Activated CD8-positive, alpha-beta memory T cell treated with anti-CD3 and anti-CD28 coated beads for 1 hour (primary cell): ENCODE measurements at places on chromosomes 2 and 18.

GRCh38 chr2:132676999-132677398 lies 7.0 kb upstream of the LYPD1 start:
- no peak for DNase-seq

- no peak for DNase-seq
Observed at GRCh38 chr2:213315168-213315876, 31.1 kb downstream of the SPAG16 start.

- no peak for DNase-seq
Observed at GRCh38 chr18:48852292-48852691, 98.5 kb downstream of the SMAD7 start.

DNA sequence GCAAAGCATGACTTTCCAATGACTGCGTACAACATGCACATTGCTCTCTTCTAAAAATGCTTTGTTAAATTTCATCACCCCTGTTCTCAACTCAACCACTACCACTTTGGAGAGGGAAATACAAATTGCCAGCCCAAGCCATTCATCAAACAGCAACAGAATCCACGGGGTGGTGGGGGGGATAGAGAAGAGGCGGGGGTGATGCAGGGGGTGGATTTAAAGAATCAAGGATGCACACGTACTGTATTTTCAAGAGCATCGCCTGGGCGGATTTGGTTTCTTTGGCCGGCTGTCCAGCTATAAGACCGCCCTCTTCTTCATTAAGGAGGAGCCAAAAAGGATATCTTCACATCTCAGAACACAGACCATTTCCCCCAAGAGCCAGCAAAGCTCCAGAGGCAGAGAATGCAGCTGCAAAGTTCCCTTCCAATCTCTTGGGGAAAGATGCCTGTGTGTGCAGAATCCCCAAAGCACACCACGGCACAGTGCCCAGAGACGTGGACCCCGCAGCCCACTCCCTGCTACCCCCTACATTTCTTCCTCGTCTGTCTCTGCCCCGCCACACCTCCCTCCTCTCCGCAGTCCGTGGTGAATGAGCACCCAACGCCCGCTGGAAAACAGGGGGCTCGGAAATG lies 977 bp downstream of the SLC8A1 start:
- no peak for DNase-seq

GRCh38 chr2:230575642-230576324 lies 136.9 kb upstream of the CAB39 start:
- peak; percentile 32 for DNase-seq

DNA sequence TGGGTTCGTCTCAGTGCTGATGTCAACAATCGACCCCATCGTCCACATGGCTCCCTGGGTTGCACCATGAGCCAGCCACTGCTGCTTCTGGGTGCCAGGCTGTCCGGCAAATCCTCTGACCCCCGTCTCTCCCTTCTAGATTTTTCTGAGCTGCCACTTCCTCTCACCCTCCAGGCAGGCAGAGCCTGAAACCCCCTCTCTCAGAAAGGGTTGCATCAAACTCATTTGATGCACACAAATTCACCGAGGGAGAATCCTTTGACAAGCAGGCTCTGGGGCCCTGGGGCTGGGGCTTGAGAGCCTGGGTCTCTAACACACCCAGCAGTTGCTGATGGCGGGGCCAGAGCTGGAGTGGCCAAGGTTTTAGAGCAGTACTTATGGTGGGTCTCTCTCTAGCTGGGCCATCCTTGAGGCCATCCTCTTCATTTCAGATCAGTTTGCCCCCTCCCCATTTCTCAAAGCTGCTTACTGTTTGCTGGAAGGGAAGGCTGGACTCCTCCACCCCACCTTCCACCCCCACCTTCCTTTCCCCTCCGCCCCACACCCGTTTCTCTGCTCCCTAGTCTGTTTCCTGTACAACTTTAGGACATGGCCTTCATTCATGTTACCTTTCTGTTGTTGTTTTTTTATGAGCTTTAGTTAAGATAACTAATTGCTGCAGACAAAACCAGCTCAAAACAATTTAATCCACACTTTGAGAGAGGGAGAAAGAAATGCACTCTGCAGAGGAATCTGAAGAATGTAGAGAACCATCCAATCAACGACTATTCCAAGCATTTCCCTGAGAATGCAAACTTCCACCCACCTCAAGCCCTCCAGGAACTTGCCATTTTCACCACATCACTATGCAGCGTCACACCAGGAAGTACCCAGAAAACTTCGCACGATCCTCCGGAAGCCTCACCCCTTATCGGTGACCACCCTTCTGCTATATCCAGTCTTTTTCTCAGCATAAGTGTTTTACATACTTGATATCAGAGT lies 69.5 kb downstream of the ARL4C start:
- DNase-seq = no peak

- no peak for DNase-seq
Observed at GRCh38 chr2:114025030-114025429, 135.1 kb downstream of the ACTR3 start.

- no peak for DNase-seq
Observed at GRCh38 chr18:22168360-22168921, 948 bp upstream of the GATA6 start.

DNA sequence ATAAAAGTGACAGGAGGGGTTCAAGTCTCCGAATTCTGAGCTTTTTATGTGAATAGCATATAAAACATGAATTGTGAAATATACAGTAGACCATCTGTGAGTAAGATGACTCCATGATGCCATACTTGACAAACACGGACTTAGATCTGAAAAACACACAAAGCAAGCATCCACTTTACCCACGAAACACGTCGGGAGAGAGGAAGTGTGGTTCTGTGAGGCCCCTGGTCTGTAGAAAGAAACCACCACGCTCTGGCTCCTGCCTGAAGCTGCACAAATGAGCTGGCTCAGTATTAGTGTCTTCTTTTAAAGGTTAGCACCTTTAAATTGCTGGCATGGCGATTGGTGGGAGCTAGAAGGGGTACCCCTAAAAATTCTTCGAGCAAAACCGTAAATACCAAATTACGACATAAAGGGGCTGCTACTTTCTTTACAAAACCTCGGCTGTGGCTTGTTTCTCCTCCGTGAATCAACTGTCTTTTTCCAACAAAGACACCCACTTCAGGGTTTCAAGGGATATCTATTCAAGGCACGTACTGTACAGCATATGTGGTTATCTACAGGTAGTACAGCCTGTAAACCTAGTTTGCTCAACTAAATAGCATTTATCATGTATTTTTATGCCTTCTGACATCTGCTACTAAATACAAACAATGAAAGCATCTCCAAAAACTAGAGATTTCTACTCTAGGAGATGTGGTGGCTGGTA lies 70.9 kb downstream of the AFF3 start:
- DNase-seq = no peak

DNA sequence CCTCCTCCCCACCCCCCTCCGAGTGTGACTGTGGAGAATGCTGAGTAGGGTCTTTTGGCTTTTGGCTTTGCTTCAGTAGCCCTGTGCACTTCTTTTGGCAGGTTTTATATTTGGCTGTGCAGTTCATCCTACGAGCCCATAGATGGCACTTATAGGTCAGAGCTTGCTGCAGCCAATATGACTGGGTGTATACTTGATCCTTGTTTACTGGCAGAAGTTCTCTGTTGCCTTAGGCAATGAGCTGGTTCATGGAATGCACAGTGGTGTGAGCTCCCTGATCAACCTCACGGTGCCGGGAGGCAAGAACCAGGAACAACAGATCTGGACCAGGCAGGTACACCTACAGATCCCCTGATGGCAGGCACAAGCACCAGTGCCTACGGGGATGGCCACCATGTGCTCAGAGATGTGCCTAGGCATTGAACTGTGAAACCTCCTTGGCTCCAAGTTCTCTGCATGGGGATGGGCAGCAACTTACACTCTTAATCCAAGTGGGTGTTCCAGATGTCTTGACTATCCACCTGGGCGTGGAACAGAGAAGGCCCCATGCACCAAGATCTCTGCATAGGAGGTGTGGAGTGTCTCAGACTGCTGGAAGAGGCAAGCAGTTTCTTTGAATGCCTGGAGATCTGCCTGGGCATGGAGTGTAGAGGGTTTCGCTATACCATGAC lies 190.4 kb downstream of the KIAA1328 start:
- DNase-seq = no peak

- no peak for DNase-seq
Observed at GRCh38 chr2:167057446-167057845, 169.2 kb downstream of the XIRP2 start.

- no peak for DNase-seq
Observed at GRCh38 chr2:65373365-65373918, 59.0 kb downstream of the SPRED2 start.

DNA sequence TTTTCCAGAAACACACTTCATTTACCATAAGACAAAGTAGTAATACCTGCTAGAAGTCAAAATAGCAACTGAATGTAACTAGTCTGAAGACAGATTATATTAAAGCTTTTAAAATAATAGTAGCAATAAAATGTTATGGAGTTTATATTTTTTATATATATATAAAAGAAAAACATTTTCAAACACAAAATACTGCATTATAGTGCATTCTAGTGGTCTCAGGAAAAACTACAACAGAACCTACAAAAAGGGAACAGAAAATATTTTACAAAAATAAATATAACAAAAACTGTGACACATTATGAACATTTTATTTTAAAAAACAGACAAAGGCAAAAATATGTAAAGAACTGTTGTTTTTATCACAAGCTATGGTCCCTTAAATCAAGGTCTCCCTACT lies 48.0 kb downstream of the STRN start:
- no peak for DNase-seq

DNA sequence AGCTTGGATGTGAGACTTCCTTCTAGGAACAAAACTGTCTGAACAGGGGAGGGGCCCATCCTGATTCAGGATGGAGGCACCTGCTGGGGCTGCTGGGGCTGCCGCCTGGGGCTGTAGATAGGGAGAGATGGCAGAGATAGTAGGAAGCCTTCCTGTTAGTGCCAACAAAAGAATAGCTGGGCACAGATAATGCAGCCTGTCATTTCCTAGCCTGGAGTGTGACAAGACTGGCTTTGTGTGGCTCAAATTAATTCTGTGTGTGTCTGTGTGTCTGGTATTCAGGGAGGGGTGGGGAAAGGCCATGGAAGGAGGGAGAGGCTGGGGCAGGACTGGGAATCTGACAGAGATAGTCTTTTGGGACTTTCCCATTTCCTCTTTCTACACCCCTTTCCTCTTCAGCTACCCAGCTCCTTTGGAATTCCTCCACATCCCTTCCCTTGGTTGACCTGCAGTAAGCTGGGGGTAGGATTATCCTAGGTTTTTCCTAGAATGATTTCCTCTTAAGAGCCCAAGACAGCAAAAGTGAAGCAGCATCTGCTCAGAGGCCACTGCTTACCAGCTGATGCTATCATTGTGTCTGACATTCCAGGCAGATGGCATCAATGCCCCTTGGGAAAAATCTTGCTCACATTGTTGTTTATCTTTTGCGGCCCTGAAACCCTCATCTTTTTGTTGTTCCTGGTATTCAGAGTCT lies 144.9 kb upstream of the LHCGR start:
- no peak for DNase-seq

GRCh38 chr18:79570266-79571201 lies 109.1 kb upstream of the CTDP1 start:
- no peak for DNase-seq

GRCh38 chr18:730692-731091 lies 18.3 kb upstream of the ENOSF1 start:
- no peak for DNase-seq

GRCh38 chr18:77032181-77032701 lies 100.3 kb downstream of the MBP start:
- no peak for DNase-seq

GRCh38 chr2:69576880-69577279 lies 66.7 kb downstream of the AAK1 start:
- DNase-seq = no peak

DNA sequence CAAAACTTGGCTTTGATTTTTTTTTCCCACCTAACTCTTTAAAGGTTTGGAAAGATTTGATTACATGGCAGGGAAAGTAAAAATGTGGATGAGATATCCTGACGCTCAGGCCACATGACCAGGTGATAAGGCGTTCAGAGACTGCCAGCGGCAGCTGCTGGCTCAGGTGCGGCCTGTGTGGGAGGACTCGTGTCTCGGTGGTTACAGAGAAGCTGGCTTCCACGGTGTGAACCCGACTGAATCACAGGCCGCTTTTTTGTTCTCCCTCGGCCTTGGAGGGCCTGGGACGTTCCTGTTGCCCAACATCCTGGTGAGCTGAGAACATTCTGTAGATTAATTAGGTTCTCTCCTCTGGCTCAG lies 124.2 kb upstream of the ZNF516 start:
- DNase-seq = no peak

DNA sequence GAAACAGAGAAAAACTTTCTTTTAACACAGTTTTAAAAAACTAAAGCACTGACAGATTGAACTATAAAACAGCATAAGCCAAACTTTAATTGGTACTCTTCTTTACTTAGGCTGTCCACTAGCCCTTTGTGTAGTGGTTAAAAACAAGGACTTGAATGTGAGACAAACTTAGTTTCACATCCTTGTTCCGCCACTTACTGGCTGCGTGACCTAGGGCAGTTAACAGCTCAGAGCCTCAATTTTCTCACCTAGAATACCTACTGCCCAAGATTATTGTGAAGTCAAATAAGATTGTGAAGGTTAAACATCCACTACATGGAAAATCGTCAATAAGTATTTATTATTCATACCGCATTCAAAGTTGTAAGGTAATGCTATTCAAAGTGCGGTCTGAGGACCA lies 2.0 kb downstream of the WDR35 start:
- DNase-seq = no peak

GRCh38 chr2:153497938-153498629 lies 19.5 kb upstream of the RPRM start:
- DNase-seq = no peak

DNA sequence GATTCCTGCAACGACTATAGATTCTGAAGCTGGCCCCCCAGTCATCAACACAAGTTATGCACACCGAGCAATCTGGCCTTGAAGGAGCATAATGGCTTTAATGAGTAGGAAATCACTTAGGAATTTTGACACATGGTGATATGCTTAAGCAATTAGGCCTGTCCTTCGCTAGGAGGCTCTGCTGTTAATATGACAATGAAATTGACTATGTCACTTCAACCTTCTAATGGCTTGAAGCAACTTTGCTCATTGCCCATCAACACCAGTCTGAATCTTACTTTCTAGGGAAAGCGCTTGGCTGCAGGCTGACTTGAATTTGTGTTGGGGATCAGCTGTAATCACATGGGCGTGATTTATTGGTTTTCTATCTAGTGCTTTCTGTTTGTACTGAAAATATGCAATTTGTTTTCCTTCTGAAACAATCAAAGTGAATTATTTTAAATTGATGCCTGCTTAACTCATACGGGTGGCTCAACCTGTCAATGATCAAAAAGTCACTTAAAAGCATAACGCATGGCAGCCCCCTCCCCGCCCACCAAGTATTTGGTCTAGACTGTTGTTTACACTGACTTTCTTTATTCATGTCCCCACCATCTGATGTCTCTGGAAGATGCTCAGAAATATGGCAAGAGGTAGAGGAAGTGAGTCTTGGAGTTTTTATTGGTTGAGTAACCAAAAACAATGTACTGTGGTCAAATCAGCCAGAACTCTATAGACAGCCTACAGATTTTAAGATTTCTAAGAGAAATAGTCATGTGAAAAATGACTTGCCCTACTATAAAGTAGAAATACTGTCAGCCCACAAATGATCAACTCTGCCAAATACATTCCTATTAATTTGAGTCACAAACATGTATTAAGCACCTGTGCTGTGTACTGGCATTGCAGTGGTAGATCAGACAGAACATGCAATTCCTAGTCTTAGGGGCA lies 344.9 kb downstream of the RBM43 start:
- no peak for DNase-seq

- no peak for DNase-seq
Observed at GRCh38 chr18:43620936-43621335, 343.6 kb upstream of the SYT4 start.
